ENCODE measurements at places on chromosomes 12 and 14.

DNA sequence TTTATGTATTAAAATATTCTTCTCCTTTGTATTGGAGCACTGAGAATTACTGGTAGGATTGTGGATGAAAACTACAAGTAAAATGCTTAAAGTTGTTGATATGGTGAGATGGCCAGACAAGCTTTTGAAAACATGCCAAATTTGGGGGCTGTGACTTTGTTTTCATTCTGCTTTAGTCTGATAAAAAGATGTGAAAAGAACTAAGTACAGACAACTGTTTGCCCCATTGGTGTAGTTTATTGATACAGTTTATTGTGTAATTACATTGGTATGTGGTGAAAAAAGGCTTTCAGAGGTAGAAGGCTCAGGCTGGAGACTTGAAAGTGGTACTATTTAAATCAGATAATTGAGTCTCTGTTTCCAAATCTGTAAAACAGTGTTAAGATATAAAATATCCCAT lies 746.8 kb downstream of the DIO2 start:
- DNase-seq: no peak

- no peak for DNase-seq
These were observed 17.4 kb upstream of the GALNT16 start for GRCh38 chr14:69242311-69243224.

DNA sequence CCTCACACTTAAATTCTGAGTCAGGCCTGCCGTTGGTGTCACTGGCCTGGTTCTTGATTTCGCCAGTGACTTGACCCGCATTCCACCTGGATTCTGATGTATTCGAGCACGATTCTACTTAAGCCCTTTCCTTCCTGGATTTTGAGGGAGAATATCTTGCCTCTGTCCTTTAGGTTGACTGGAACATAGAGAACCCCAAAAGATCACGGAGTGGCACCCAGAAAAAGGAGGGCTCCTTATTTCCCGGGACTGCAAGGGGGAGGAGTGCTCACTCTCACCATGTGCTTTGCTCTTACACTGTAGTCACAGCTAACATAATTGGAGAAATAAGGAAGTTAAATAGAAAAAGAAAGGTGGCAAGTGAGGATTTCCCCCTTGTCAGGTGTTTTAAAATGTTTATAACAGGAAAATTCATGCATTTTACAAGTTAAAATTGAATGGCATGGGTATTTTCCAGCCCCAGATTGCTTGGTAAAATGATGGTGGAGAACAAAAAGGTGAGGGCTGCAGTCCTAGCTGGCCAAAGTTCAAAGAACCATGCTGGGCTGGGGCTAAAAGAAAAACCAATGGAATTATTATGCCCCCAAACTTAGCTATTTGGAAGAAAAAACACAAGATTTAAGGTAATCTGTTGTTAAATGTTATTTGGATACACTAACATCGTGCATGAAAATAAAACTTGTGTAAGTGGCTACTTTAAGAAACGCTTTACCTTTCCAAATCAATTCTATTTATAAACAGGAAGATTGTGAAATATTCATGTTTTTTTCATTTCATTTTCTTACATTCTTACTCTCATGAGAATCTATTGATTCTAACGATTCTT lies 8.9 kb downstream of the FOXA1 start:
- DNase-seq: no peak

- DNase-seq: no peak
These were observed 18.6 kb downstream of the PSMC1 start for GRCh38 chr14:90274808-90275457.

GRCh38 chr14:36580856-36581831 lies 1.3 kb downstream of the NKX2-8 start:
- DNase-seq: no peak

GRCh38 chr14:32374155-32374554 lies 45.1 kb downstream of the AKAP6 start:
- no peak for DNase-seq

DNA sequence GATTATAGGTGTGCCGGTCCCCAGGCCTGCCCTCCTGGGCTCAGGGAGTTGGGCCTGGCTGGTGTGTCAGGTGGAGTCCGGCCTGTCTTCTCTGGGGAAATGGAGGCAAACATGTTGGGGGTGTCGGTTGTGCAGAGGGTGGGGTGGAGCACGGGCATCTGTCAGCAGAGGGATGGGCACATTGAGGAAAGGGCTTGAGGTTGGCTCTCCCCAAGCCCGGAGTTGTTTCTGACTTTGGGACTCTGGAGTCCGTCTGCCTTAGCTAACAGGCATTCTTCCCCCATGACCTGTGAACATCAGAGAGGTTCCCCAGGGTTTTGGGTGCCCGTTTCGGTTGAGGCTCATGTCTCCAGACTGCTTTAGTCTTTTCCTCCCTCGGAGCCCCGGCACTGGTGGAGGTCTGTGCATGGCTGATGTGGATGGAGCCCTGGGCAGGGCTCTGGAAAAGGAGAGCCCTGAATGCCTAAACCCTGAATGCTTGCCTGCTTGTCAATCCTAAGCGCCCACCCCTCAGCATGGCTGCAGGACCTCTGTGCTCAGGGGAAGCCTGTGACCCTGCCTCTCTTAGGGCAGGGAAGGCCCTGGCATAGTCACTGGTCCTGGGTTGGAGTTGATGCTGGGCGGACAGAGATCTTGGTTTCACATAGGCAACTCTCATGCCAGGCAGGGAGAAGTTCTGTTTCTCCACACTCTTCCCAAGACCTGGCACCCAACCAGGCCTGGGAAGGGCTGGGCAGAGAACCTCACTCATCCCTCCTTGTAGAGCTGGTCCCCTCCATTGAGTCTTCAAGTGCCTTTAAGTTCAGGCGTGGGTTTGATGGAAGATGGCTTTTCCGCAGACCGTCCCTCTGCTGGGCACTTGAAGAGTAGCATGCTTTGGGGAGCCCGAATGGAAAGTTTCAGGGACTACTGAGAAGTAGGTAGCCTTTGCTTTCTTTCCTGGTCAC lies 12.9 kb downstream of the NYNRIN start:
- DNase-seq: no peak

DNA sequence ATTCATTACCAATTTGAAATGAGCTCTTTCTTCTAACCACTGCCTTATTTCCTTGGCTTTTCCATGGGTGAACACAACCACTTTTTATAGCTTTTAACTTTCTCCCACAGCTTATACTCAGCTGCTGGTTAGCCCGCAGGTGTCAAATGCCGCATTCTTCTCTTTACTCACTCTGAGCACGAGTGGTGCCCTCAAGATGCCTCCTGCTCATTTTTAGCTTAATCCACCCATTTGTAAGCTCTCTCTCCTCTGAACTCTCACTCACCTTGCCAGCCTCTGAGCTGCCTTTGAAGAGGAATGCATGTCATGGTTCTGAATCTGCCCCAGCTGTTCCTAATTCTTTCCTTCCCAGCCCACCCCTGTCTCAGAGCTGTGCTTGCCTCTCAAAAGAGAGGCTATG lies 449.4 kb upstream of the PRICKLE1 start:
- no peak for DNase-seq

DNA sequence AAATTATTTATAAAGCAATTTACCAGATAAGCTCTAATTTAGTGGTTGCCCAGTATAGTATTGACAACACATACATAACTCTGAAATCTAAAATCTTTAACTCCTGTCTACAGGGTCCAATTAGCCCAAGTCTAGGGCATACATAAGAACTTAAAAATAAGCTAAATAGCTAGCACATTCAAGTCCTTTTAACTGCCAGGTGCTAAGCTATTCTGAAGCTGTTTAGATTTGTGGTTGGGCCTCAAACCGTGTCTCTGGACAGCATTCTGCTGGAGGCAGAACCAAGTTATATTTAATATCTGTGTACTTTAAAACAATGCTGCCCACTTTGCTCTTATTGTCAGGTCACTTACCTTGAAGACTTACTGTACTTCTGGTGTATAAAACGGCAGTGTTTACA lies 19.0 kb downstream of the RPS6KA5 start:
- no peak for DNase-seq

- DNase-seq: no peak
These were observed 28.7 kb downstream of the NKX2-8 start for GRCh38 chr14:36553656-36554260.

GRCh38 chr12:54601841-54602240 lies 13.4 kb upstream of the PPP1R1A start:
- no peak for DNase-seq

DNA sequence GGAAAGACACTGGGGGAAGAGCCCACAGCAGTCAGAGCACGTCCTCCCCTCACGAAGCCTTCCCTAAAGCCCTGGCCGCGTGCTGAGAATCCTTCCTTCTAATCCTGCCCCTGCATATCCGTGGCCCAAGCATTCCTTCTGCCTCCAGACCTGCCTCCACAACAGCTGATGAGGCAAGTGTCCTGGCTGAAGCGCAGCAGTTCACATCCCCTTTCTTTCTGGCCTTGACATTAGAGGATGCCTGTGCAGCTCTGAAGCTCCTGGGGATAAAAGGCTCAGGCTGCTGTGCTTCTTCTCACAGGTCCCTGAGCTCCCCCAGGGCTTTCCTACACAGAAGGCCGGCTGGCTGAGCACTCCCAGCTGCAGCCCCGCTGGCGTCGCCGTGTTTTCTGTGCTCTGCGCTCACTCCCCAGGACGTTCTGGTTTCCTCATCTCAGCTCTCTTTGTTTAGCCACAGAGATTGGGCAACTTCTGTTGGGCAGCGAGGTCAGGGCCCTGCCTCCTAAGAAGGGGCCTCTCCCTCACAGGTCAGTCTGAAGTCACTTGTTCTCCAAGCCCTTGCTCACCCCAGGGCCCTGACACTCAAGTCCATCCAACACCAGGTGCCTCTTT lies 45.8 kb downstream of the NINJ2 start:
- no peak for DNase-seq

DNA sequence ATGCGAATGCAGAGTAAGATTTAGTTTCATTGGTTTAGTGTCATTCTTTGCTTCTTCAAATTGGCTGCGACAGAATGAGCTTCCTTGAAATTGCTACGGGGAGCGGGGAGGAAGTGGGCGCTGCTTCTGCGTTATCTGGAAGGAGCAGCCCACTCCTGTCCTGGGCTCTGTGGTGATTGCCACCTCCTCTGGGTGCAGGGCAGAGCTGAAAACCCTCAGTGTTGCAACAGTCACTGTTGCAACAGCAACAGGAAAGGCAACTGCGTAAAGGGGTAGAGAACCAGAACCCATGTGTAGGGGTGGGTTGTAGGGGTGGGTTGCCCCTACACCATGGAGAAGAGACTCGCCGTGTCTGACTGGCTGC lies 57.7 kb downstream of the MAX start:
- DNase-seq: no peak
